ENCODE measurements at places on chromosomes 4 and X.

GRCh38 chrX:115226929-115227328, 7.0 kb downstream of the LRCH2 start:
- no peak for DNase-seq

- DNase-seq, result no peak
Measured at GRCh38 chrX:68183612-68184214, 249.6 kb downstream of the OPHN1 start.

GRCh38 chrX:154317391-154317995, 21.9 kb downstream of the TKTL1 start:
- DNase-seq, result no peak

- DNase-seq, result peak; percentile 2
Measured at GRCh38 chrX:46447384-46447783, 97.8 kb downstream of the ZNF674 start.

DNA sequence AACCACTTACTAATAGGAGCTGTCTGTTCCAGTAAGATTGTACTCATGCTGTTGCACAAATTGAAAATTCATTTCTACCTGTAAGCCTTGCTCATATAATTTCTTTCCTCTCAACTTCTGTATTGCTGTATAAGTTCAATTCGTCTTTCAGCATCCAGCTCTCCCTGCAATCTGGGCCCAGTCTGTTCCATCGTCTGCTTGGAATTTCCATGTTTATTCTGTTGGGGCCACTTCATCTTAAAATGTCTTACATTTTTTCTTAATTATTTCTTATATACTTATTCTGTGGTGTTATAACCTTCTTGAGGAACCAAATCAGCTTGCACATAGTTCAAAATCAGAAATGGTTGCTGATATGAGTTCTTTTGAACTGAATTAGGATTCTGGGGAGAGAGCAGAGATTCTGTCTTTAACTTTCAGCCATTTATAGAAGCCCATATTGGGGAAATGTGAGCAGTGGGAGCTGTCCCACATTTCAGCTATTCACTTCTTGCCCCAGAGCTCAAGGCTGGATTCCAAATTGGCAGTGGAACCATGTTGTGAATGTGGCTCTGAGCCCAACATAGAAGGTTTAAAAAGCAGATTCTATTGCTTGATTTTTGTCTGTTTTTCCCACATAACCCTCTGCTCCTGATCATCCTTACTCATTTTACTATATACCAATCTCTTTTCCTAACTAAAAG, 291.9 kb downstream of the BMPR1B start:
- DNase-seq, result no peak

DNA sequence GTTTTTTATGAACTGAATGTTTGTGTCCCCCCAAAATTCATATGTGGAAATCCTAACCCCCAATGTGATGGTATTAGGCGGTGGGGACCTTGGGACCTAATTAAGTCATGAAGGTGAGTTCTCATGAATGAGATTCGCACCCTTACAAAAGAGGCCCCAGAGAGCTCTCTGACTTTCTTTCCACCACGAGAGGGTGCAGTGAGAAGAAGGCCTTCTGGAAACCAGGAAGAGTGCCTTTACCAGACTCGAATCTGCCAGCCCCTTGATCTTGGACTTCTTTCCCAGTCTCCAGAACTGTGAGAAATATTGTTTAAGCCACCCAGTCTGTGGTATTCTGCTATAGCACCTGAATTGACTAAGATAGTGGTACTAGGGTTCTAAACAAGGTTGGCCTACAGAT, 40.8 kb downstream of the STK26 start:
- DNase-seq, result no peak

DNA sequence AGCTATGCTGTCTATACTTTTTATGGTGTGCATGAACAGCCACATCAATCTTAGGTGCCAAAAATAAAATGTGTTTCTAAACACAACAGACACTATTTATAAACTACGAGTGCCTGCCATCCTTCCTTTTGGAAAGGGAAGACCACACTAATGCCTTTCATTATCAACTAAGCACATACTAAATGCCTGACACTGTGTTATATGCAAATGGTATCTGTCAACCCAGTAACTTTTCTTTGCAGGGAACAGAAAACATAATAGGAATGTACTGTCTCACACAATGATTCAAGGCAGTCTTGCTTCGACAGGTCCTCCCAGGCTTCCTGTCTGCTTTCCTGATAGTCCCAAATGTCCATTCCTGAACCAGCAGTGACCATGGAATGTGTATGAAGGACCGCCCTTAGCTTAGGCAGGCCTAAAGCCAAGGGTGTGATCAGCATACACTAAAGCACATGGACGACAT, 43.8 kb downstream of the ADGRA3 start:
- DNase-seq, result no peak

DNA sequence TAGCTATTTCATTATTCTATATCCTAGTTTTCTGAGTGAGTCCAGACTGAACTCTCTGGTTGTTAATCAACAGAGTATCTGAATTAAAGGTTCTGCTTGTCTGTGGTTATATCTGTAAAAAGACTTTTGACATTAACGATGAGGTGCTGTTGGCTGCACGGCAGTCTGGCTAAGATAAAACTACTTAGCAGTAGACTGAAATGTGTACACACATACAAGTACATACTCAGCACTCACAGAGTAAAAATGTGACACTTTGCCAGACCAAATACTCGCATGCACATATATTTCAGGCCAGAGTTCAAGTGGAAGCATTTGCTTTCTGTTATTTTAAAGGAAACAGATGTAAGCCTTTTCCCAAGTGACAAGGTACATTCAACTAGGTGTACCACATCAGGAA, 80.5 kb downstream of the PRDM5 start:
- DNase-seq, result no peak

GRCh38 chr4:15040916-15041463, 38.7 kb downstream of the CPEB2 start:
- DNase-seq, result no peak

- no peak for DNase-seq
Measured at GRCh38 chr4:123233136-123233768, 163.3 kb upstream of the SPRY1 start.

DNA sequence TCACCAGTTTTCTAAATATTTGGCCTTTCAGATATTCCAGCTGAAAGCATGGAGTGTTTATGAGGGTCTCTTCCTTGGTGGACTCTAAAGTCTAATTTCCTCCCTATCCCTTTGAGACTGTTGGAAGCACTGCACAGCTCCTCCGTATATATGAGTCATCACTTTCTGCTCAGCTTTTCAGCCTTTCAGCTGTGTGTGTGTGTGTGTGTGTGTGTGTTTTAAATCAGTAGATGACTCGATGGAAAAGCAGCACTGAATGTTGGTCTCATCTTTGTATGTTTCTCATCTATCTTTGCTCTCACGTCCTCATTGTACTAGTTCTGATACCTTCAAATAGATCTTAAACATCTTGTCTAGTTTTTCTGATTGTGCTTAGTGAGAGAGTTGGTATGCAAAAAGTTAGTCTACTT, 81.6 kb downstream of the ZFX start:
- no peak for DNase-seq

DNA sequence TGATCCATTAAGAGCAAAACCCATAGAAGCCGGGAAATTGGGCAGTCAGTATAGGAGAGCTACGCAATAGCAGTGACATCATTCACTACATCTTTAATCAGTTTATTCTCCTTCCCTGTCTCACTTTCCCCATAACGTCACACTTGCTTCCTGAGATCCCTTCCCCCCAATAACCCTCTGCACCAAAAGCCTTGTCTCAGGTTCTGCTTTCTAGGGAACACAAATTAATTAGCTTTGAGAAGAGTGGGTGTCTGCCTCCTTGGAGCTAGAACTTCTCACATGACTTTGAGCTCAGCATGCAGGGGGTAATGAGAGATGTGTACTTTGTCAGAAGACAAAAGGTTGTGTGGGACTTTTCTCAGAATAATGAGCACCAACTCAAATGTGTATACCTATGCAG, 128.3 kb upstream of the MAOA start:
- no peak for DNase-seq

- peak; percentile 17 for DNase-seq
Measured at GRCh38 chr4:184762100-184762499, 28.2 kb upstream of the CENPU start.

- DNase-seq, result no peak
Measured at GRCh38 chr4:48484494-48485168, 1.5 kb downstream of the SLC10A4 start.

- DNase-seq, result peak; percentile 68
Measured at GRCh38 chr4:98663226-98664006, 5.0 kb upstream of the TSPAN5 start.

GRCh38 chr4:8642651-8643321, 50.2 kb downstream of the CPZ start:
- no peak for DNase-seq

DNA sequence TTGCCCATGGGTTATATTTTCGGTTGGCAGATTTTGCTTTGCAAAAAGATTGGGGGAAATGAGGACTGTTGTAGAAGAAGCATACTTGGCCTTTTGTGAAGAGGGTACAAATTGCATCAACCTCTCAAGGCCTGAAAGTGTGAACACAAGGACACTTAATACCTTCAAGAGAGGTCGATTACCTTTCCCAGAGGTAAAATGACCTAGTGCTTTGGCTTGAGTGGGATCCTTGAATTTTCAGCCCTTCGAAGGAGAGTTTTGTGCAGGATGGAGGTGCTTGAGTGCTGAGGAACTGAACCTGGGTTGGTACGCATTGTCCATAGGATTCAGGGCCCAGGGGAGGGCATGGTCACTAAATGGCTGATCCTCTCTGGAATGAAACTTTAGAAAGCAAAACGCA, 27.6 kb upstream of the NKAP start:
- no peak for DNase-seq

DNA sequence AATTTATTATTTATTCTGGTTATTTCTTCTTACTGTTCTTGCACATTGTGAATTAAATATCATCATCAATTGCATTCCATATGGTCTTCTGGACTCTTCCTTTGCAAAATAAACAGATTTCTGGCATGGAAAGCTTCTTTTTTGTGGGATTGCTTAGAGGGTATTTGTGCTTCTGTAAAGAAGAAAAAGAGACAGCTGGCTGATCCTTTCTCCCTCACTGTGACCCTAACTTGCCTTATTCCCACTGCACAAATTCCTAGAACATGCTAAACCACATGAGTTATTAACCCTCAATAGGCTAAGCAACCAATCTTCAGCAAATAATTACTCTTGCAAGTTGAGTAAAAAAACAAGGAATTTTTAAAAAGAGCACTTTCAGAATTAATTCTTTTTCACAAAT, 23.8 kb upstream of the LRCH2 start:
- DNase-seq, result no peak

DNA sequence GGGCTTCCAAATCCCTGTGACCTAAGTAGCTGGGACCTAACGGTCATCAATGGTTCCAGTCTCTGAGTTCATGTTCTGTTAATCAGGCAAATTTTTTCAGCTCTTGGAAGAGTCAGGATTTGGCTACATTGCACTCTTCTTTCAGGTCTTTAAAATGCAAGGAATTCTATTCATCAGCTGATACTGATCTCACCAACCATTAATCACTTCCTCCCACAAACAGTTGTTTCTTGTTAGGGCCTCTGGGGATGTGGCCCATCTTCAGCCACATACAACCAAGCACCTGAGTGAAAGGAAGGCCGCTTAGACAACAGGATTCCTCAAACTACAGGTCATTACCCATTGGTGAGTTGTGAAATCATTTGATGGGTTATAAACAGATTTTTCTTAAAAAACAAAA, 71.7 kb downstream of the FANCB start:
- no peak for DNase-seq

DNA sequence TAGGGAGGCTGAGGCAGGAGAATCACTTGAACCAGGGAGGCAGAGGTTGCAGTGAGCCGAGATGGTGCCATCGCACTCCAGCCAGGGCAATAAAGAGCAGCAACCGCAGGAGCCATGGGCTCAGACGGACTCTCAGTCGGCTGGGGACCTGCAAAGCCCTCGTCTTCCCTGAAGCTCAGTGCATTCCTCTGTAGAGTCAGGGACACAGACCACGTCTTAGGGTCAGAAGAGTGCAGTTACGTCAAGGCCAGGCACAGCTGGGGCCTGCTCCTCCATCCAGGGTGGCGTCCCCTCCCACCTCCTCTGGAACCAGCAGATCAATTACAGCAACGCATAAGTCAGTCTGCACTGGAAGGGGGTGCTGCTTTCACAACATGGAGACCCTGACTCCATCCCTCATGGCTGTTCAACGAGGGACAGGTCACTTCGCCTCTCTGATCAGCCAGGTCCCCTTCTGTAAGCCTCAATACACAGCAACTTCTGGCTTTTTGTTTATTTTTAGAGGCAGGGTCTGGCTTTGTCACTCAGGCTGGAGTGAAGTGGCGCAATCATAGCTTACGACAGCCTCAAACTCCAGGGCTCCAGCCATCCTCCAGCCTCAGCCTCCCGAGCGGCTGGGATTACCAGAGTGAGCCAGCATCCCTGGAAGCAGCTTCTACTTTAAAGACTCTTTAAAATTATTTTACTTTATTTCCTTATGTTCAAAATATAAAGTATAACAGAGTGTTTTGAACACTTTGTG, 76.4 kb downstream of the ZFYVE28 start:
- DNase-seq, result no peak

DNA sequence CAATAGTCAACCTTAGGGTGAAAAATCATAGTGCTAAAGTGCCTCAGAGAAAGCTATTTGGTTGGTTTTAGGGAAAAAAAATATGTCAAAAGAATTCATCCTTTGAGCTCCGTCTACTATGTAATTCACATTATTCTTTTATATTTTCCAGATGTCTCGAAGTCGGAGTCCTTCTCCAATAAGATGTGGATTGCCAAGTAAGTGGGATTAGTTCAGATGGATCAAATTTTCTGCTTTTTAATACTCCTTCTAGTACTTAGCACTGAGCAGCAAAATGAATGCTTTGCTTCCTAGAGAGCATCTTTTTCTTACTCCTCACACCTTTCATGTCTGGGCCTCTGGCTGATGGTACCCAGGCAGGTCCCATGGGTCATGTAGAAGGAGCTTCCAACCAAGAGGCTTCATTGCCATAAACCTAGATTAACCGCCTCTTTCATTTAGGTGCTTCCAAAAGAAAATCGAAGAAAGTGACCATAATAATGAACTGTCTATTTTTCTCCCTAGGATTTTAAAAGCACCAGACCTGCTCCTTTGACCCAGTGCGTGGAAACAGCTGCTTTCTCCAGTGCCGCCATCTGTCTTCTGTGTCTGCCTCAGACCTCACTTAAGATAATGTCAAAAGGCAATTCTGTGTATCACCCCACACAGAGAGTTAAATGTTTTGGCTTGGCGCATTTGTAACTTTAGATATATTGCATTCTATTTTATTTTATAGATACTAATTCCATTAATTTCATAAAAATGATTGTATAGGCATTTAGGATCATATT, 43.5 kb downstream of the SPATA18 start:
- DNase-seq, result no peak

DNA sequence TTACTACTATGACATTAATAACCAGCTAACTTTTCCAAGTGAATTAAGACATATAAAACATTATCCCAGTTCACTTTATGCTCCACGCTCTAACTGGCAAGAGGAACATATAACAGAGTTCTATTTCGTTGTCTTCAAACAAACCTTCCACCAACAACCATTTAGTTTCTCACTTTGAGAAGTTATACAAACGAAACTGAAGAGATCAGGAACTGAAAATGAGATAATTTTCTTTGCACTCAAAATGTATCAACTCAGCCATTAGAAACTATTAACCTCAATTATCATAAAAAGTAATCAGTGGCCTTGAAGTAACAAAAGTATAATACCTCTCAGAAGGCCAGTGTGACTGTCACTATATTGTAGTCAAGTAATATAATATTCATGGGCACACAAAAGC, 70.1 kb downstream of the CHM start:
- no peak for DNase-seq

- no peak for DNase-seq
Measured at GRCh38 chrX:39012621-39013111, 211.4 kb downstream of the MID1IP1 start.

- no peak for DNase-seq
Measured at GRCh38 chr4:41865981-41866798, 69.0 kb upstream of the TMEM33 start.

All from stimulated activated CD4-positive, alpha-beta T cell treated with anti-CD3 and anti-CD28 coated beads, TNF-alpha, amount 100 ng/mL, for 24 hours (primary cell).